Fibroblast of gingiva (primary cell): ENCODE measurements at places on chromosomes 16 and 17.

DNA sequence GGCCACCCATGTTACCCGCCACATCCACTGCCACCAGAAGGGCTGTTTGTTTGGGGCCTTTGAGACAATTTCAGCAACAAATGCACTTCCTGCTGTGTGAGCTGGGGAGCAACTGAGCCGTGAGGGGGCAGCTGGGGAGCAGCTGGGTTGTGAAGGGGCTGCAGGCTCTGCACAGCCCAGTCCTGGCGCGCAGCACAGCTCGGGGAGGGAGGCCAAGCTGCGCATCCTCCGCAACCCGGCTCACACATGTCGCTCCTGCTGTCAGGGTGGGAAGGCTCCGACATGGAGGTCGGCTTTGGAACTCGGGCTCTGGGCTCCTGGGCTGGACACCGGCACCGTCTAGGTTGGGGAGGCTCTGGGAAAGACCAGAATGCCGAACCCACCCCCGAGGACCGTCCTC, 53.6 kb downstream of the CBFA2T3 start:
- no peak for DNase-seq

DNA sequence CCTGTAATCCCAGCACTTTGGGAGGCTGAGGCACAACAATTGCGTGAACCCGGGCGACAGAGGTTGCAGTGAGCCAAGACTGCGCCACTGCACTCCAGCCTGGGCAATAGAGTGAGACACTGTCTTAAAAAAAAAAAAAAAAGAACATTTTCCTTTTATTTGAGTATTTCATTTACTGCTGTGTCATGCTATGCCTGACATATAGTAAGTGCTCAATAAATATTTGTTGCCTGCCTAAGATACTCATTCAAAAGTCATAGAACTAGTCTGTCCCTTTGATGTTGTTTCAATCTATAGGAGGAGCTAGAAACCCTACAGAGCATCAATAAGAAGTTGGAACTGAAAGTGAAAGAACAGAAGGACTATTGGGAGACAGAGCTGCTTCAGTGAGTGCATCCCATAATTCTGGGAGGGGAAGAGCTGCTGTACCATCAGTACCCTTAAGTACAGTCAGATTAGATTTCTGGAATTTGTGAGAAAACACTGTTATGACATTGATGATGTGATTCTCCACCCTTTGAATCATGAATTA, 20.0 kb downstream of the CALCOCO2 start:
- DNase-seq: no peak

DNA sequence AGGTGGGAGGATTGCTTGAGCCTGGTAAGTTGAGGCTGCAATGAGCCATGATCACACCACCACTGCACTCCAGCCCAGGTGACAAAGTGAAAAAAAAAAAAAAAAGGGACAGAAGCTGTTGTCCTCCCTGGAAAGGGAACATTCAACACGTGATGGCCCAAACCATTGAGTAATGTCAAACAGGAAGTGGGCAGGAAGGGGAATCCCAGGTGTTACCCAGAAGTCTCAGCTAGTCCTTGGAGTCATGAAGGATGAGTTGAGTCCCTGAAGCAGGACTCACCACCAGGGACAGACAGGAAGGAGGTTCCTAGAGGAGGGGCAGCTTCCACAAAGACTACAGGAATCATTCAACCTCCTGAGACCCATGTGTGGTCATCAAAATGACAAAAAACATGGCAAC, 19.8 kb upstream of the CMIP start:
- DNase-seq: no peak

GRCh38 chr17:73794336-73794735, 150.1 kb upstream of the SDK2 start:
- DNase-seq: no peak

- DNase-seq: no peak
These were observed 122.6 kb upstream of the MED13 start for GRCh38 chr17:62187681-62188080.

DNA sequence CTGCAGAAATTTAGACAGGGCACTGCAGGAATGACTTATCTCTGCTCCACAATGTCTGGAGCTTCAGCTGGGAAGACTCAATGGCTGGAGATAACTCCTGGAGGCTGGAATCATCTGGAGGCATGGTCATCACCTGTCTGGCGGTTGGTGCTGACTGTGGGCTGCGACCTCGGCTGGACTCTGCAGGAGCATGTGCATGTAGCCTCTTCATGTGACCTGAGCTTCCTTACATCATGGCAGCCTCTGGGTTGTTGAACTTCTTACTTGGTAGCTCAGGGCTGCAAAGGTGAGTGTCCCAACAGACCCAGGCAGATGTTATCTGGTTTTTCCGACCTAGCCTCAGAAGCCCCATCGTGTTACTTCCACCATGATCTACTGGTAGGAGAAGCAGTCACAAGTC, 188.2 kb upstream of the RPL38 start:
- no peak for DNase-seq

DNA sequence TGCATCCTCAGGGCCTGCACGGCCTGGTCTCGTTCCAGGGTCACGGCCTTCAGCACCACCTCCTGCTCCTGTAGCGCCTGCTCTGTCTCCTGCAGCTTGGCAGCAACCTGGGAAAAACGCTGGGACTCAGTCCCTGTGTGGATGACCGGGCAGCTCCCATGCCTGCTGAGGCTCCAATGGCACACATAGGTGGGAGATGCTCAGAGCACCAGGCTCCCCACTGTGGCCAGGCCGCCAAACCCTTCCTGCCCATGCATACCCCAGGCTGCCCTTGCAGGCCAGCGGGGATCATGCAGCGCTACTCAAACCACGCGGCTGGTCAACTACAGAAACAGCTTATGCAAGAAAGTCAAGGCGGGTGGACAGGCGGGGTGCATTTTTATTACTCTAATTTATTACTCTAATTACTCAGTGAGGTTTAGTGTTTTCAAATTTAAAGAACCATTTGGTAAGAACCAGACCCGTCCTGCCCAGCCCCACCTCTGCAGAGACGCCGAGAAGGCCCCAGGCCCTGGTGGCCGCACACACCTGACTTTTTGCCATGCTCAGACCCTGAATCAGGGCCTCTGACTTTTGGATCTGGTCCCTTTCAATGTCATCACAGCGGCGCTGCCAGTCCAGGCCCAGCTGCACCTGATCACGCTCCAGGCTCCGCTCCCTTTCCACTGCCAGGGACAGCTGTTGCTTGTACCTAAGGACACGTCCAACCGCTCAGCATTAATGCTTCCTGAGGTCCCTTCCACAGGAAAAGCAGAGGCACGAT, 34.0 kb downstream of the CCDC57 start:
- DNase-seq: no peak

DNA sequence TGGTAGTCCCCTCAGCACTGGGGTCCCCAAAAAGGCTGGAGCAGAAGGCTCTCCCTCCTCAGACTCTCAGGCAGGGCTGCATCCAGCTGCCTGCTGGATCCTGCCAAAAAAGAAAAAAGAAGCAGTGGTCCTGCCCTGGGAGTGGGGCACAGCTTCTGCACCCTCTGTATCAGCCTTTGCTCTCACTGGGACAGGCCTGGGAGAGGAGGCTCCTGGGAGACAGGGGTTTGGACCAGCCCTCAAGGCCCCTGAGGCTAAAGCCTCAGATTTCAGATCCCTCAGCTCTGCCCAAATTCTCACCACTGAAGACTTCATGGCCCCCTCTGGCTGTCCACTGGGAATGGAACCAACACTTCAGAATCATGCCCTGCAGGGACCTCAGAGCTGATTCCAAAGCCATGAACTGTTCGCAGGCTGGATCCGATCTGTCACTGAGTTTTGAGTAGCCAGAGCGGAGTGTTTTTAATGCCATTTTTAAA, 96.9 kb downstream of the C16orf78 start:
- DNase-seq: no peak

DNA sequence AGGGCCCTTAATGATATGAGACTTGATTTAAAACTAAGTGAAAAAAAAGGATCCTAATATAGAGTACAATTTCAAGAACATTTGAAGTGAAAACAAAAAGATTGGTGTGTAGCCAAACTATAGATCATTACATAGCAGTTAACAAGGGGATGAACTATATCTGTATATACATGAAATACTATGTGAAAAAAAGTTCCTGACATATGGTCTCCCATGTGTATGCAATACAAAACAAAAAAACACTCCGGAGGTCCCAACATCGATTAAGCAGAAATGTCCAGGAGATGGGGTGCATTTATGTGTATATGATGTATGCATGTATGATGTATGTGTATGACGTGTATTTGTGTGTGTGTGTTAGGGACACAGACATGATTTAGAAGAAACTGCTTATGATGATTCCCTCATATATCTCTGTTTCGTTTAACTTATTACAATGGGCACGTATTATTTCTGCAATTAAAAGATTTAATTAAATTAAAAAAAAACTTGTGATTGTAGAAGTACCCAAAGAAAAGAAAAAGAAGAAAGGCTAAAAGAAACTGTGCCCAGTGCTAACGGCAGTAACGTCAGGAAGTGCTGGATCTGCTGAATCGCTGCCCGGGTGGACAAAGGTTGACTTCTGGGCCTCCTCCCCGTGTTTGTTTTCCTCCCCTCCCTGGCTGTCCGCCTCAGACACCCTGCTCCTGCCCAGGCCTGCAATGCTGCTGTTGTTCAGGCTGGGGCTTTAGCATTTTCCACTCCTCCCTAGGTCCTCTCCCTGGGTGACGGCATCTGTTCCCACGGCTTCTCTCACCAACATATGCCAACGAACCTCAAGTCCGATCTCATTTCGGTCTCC, 36.9 kb downstream of the TBX4 start:
- no peak for DNase-seq

DNA sequence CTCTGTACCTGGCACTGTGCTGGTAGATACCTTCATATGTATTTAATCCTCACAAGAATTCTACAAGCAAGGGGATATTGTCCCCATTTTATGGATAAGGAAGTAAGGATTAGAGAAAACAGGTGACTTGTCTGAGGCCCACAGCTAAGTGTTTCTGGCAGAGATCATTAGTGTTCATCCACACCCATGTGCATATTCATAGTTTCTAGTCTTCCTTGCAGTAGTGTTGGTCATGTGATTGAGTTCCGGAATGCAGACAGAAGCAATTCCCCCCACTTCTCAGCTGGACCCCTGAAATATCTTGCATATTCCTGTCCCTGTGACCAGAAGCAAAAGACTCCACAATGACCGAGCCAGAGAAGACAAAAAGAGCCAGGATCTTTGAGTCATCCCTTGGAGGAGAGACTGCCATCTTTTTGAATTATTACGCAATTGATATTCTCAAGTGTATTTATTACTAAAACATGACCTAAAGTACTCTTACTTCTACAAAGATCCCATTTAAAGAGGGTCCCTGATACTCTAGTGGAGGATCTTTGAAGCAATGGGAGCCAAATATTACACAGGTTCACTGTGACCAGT, 43.4 kb downstream of the SOX9 start:
- no peak for DNase-seq

GRCh38 chr16:72482695-72483094, 310.7 kb upstream of the PMFBP1 start:
- DNase-seq: no peak

DNA sequence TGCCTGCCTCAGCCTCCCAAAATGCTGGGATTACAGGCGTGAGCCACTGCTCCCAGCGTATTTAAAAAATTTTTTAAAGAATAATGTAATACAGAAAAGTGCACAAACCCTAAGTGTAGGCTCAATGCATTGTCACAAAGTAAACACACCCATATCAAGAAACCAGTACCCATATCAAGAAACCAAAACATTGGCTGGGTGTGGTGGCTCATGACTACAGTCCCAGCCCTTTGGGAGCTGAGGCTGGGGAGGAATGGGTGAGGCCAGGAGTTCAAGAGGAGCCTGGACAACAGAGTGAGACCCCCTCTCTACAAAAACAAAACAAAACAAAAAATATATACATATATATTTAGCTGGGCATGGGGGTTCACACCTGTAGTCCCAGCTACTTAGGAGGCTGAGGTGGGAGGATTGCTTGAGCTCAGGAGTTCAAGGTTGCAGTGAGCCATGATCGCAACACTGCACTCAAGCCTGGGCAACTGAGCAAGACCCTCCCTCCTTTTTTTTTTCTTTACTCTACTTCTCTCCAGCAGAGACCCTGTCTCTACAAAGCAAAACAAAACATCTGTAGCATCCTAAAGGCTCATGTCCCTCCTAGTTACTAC, 9.3 kb upstream of the PRR14 start:
- DNase-seq: no peak

DNA sequence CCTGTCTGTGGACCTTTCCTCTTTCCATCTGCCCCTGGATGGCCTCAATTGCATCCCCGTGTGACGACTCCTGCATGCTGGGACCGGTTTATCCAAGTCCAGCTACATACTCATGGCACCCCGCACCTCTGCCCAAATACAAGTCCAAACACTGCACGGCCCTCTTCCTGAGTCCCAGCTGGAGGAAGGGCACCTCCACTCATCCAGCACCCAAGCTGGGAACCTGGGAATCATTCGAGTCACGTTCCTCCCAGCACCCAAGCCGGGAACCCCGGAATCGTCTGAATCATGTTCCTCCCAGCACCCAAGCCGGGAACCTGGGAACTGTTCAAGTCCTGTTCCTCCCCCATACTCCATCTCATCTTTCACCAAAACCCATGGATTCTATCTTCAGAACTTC, 10.2 kb downstream of the TRARG1 start:
- DNase-seq: no peak

DNA sequence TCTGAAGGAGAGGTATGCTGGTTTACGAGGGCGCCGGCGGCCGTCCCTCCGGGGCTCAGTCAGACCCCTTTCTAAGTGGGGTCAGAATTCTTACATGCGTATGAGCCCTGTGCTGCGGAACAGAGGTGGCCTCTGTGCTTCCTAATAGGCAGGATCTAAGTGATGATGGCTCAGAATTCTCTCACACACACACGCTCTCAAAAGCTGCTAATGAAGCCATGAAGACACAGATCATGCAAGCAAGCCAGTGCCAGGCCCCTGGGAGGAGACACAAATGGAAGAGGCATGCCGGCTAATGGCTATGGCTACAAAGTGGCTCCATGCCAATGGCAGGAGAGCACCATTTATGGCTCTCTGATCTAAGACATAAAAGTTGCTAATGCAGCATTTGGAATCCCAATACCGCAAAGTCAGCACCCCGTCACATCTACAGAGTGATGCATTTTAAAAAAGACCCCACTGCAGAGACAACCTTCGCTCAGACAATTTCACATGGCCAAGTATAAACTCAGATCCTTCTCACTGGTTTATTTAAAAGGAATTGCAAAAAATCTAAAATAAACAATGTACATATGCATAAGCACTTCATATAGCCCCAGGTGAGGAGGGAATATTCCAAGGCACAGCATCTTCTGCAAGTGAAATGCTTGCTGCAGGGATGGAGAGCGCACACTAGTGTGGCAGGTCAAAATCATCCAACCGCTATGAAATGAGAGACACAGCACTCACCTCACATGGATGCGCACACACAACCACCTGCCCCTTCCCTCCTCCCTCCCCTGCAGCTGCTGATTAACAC, 24.5 kb downstream of the NPLOC4 start:
- no peak for DNase-seq

GRCh38 chr17:50189550-50190292, 11.7 kb downstream of the COL1A1 start:
- DNase-seq: peak; percentile 63

DNA sequence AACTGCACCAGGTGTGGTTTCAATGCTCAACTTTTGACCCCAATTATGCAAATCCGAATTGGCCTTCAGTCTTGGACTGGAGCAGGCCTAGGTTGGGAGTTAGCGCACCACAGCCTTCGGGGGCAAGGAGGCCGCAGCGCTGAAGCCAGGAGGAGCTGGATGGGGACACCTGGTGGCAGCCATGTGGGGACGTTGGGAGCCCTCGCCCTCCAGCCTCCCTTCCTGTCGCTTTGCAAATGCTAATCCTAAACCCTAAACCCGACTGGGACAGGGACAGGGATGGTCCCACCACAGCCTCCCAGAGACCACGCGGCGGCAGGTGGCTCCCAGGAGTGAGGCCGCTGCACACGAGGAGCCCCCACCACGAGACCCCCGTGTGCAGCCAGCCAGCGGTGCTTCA, 58.7 kb downstream of the KLHDC4 start:
- no peak for DNase-seq
